ENCODE measurements at places on chromosomes 12 and 14.

GRCh38 chr14:63051992-63052391 is 6.7 kb upstream of the KCNH5 start:
- DNase-seq: no peak

GRCh38 chr12:32377344-32378055 is 21.9 kb upstream of the FGD4 start:
- no peak for DNase-seq

DNA sequence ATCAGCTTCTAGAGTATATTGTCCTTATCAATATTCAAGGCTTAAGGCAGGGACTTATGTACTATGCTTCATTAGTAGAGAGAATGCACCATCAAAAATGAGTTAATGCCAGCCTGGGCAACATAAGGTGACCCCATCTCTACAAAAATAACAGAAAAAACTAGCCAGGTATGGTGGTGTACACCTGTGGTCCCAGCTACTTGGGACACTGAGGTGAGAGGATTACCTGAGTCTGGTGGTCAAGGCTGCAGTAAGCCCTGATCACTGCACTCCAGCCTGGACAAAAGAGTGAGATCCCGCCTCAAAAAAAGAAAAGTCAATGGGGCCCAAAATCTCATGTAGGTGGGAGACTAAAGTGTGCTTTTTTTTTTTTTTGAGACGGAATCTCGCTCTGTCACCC is 8.8 kb downstream of the PPP4R3A start:
- DNase-seq: no peak

GRCh38 chr12:19190292-19191031 is 60.9 kb downstream of the PLEKHA5 start:
- peak; percentile 48 for DNase-seq

DNA sequence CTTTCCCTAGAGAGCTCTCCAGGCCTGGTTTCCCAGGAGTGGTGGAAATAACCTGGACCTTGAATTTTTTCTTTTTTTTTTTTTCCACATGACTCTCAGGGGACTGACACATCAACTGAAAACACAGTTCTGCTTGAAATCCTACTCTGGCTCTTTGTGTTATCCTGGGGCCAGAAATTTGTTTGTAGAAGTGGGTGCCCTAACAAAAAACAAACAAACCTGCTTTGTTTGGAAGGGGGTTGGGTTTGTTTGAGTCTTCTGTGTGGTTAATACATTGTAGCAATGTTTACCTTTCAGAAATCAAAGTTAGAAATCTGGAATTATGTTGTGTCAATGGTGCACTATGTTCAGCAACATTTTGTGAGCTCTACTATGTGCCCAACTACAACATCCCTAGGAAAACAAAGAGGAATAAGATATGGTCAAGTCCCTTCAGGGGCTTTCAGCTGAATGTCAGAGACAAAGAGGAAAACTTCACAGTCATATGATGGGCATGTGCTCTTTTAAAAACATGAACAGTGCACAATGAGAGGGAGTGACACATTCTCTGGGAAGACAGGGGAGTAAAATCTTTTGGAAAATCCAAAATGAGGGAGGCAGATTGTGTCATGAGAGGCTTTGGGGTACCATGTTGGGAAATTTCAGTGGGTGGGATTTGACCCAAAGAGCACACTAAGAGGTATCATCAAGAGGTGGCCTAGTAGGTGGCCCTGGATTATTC is 1.5 kb upstream of the IGF1 start:
- DNase-seq: no peak

GRCh38 chr12:101097829-101098580 is 112.0 kb downstream of the SLC5A8 start:
- DNase-seq: no peak

GRCh38 chr14:72751276-72752033 is 142.4 kb downstream of the DPF3 start:
- DNase-seq: peak; percentile 37

GRCh38 chr14:102986810-102987579 is 64.5 kb downstream of the AMN start:
- peak; percentile 7 for DNase-seq

DNA sequence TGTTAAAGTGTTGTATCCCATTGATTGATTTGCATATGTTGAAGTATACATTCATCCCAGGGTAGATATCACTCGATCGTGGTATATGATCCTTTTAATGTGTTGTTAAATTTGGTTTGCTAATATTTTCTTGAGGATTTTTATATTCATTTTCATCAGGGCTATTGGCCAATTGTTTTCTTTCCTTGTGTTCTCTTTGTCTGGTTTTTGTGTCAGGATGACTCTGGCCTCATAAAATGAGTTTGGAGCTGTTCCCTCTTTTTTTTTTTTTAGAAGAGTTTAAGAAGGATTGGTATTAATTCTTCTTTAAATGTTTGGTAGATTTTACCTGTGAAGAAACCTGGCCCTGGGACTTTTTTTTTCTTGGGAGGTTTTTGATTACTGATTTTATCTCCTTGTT is 303.5 kb upstream of the RTL1 start:
- DNase-seq: no peak

DNA sequence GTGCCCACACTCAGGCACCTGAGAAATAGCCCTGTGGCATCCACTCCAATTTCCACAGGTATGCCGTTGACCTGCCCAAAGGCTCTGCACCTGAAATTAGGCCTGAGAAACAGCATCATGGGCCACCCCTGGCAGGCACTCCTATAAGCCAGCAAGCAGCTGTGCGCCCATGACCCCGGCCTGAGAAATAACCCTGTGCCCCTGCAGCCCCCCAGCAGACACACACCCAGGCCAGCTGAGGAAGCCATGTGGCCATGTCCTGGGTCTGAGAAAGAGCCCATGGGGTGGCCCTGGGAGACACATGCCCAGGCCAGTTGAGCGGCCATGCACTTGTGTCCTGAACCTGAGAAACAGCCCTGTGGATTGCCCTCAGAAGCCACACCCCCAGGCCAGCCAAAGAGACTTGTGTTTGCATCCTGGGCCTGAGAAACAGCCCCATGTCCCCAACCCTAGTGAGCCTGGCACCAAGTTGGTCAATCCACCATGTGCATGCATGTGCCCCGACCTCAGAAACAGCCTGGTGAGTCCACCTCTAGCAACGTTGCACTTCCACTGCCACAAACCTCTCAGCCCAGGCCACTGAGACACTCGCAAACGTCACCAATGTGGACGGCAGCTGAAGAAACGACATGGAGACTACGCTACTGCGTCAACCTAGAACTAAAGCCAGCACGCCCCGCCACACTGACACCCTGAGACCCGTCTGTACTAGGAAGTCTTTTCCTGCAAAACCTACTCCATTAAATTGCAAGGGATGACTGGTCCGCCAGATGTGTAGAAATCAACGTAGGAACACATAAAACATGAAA is 411.9 kb downstream of the TMEM121 start:
- no peak for DNase-seq

- DNase-seq: no peak
Observed at GRCh38 chr14:74685056-74685455, 27.8 kb downstream of the AREL1 start.

- DNase-seq: peak; percentile 70
Observed at GRCh38 chr14:100761481-100761880, 34.8 kb downstream of the DLK1 start.

DNA sequence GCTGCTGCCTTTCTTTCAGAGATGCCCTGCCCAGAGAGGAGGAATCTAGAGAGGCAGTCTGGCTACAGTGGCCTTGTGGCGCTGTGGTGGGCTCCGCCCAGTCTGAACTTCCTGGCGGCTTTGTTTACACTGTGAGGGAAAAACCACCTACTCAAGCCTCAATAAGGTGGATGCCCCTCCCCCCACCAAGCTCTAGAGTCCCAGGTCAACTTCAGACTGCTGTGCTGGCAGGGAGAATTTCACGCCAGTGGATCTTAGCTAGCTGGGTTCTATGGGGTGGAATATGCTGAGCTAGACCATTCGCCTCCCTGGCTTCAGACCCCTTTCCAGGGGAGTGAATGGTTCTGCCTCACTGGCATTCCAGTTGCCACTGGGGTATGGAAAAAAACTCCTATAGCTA is 25.6 kb downstream of the SPATA7 start:
- DNase-seq: no peak

DNA sequence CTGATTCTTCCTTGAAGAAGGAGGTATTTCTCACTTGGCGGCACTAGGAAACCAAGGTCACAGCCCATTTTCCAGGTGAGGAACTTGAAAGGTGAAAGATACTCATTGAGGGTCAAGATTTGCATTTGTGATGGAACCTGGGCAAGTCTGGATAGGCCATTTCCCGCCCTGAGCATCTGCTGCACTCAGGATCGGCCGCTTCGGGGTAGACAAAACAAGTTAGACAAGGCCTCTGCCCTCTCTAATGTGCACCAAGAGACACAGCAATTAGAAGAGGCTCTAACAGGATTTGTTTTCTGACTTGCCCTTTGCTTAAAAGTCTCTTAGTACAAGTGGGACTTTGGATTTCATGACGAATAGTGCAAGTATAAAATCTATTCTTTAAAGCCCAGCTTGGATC is 167.2 kb downstream of the KTN1 start:
- DNase-seq: no peak

DNA sequence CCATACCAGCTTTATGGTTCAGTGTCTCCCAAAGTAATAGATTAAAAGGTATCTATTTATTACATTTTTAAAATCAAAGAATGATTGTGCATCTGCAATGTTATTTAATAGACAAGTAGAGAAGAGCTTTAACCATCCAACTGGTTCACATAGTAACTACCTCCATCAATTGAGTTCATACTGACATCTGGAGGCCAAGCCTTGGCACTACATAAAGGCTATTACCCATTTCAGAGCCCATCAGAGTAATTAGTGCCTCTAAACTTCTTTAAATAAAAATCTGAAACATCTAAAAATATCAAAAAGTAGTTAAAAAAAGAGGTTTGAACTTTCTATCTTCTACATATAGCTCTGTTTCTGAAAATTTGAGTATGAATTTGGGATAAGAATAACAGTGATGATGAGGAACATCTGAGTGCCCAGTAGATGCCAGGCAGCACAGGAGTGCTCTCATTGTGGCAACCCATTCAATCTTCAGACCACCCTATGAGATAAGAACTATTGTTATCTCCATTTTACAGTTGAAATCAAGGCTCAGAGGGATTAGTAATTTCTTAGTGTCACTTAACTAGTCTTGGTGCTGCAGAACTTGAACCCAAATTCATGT is 132.9 kb upstream of the DAAM1 start:
- DNase-seq: peak; percentile 71

- no peak for DNase-seq
Observed at GRCh38 chr12:28132398-28132797, 57.9 kb upstream of the CCDC91 start.

DNA sequence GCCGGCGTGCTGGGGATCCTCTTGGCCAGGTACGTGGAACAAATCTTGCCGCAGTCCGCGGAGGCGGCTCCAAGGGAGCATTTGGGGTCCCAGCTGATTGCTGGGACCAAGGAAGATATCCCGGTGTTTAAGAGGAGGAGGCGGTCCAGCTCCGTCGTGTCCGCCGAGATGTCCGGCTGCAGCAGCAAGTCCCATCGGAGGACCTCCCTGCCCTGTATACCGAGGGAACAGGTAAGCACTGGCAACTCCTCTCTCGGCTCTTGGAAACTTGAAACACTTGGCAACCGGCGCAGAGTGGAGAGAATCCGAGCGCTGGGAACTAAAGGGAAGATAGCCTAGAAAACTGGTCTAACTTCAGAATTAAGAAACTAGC is 1.7 kb downstream of the PDE3A start:
- no peak for DNase-seq

DNA sequence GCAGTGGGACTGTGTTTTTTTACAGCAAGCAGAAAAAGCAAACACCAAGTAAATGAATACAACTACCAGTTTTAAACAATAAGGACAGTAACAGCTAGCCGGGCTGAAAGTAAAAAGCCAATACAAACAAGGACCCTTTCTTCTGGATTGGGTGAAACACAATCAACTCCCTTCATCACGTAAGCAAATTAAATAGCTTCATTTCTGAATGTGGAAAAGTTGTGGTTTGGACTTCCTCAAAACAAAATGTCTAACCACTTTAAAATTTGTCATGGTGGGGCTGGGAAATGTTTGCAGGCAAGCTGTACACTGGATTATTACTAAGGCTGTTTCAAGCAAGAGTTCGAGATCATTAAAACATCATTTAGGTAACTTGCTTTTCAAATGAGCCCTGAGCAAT is 47.4 kb downstream of the TCHP start:
- DNase-seq: peak; percentile 74

- DNase-seq: no peak
Observed at GRCh38 chr12:38159591-38160317, 156.8 kb upstream of the ALG10B start.

GRCh38 chr14:103925316-103925715 is 2.9 kb upstream of the TDRD9 start:
- DNase-seq: no peak

- no peak for DNase-seq
Observed at GRCh38 chr12:112270673-112271072, 111.6 kb downstream of the HECTD4 start.
